ENCODE measurements at places on chromosomes 13 and 19. TPM values are rescaled to one million over a fixed set of nuclear protein-coding genes. Genes with fewer than 3 reads are reported as not detected.
A peak's percentile ranks its signal among the peaks of the same experiment; 100 is the strongest.

- no peaks in the 10 kb centered on the region for H3K27me3 ChIP-seq
- no peak for DNase-seq
- no peak overlapping the region for H3K4me3 ChIP-seq
- no peaks in the 10 kb centered on the region for H3K36me3 ChIP-seq
Observed at GRCh38 chr13:43640476-43640875, 146.3 kb downstream of the ENOX1 start.

DNA sequence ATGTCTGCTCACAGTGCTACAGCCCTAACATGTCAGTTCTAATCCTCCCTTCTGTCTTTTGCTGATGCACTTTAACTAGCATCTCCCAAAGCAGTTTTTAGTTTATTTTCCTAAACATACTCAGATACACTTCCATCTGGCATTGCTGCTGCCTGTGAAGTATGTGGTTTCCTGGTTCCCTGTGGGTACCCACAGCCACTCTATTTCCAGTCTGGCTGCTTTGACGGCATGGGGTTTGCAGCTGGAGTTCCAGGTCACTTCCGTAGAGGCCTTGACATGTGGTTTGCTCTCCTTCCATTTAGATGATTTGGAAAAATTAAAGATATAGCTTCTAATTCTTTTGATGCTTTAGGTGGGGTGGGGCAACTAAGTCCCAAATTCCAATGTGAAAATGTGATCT is 375.5 kb downstream of the PCDH20 start:
- no peak for DNase-seq
- H3K27ac ChIP-seq: no peak overlapping the region
- H3K4me3 ChIP-seq: no peak overlapping the region
- no peaks in the 10 kb centered on the region for H3K4me1 ChIP-seq

GRCh38 chr13:24911133-24911908 is 147.4 kb downstream of the RNF17 start:
- DNase-seq: no peak
- H3K27ac ChIP-seq: no peak overlapping the region
- no peaks in the 10 kb centered on the region for H3K4me1 ChIP-seq
- H3K36me3 ChIP-seq: no peaks in the 10 kb centered on the region
- H3K4me3 ChIP-seq: no peak overlapping the region
- H3K27me3 ChIP-seq: no peaks in the 10 kb centered on the region

The ENOX1 gene
- 1.1 TPM for total RNA-seq

The RDH8 gene
- total RNA-seq: not detected

The CADM4 gene
- total RNA-seq: 10.1 TPM

DNA sequence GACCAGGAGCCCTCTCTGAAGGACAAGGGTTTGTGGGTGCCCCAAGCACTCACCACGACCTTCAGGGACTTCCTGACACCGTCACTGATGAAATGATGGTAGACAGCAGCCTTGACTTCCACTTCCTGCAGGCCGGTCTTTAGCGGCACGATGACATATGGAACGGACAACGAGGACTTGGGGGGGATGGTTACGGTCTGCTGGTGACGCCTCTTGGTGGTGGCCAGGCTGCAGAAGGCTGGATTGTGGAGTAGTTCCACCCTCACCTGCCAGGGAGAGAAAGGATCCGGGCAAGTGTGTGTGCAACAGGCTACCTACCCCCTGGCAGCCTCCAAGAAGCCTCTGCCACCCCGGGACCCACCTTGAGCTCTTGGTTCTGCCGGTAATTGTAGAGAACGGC is 23.2 kb downstream of the C3 start:
- H3K4me1 ChIP-seq: no peaks in the 10 kb centered on the region
- H3K27me3 ChIP-seq: no peaks in the 10 kb centered on the region
- no peak overlapping the region for H3K4me3 ChIP-seq
- DNase-seq: no peak

DNA sequence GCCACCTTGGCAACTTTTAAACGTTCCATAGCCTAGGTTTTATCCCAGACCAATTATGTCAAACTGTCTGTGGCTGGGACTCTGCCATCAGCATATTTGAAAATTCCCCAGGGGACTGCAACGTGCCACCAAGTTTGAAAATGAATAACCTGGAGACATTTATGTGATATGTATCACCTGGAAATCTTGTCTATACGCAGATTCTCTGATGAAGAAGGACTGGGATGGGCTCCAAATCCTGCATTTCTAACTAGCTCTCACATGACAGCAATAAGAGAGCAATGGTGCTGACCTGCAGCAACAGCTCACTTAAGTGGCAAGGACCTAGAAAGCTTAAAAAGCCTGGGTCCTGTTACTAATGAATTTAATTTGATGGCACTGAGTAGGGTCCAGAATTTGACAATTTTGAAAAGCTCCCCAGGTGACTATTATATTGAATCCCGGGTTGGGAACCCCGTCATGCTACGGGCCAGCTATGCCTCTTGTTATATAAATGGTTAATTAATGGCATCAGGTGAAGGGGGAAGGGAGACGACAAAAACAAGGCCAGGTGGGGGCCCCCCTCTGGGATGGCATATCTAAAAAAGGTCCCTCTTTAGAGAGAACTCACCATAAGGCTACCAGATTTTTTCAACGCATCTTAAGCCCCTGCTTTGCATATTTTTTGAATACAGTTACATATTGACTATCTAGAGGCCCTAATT is 213.7 kb downstream of the ZIC5 start:
- no peaks in the 10 kb centered on the region for H3K36me3 ChIP-seq
- H3K4me3 ChIP-seq: no peak overlapping the region
- no peaks in the 10 kb centered on the region for H3K27me3 ChIP-seq
- no peaks in the 10 kb centered on the region for H3K4me1 ChIP-seq

DNA sequence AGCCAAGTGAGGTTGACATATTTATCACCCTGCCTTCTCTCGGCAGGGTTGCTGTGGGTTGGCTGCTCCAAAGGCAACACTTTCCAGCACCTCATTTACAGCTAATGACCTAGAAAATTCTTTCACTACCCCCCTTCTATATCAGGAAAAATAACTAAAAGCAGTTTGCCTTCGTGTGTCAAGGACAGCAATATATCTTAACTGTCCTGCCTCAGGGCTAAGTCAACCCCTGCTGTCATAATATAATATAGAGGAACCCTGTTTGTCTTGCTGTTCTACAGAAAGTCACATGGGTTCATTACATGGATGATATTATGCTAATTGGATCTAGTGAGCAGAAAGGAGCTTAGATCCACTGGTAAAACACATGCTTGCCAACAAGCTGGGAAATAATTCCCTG is 28.1 kb upstream of the USP12 start:
- no peak overlapping the region for H3K27ac ChIP-seq
- H3K27me3 ChIP-seq: no peaks in the 10 kb centered on the region
- H3K36me3 ChIP-seq: no peaks in the 10 kb centered on the region
- no peak overlapping the region for H3K4me3 ChIP-seq

DNA sequence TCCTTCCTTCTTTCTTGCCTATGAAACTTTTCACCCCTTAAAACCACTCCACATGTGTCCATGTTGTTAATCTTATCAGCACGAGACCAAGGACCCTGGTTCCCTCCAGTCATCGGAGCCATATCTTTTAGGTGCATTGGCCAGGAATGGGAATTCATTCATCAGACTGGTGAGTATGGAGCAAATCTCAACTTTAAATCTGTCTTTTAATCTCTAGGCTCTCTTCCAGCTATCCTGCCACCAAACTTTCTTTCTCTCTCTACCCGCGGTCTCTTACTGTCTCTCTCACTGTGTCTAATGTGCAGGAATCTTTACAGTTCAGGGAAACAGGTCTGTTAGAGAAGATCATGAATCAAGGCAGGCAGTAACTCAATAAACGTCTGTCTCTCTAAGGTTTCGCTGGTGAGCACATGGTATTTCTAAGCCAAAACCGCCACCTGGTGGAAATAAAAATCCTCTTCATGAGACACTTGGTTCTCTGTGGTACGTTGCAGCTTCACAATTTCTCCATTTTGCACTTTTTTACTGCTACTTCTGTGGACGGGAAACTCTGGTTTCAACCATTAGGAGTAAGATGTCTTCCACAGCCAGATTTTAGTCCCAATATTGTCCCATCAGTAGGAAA is 16.1 kb downstream of the LGALS16 start:
- H3K4me3 ChIP-seq: no peak overlapping the region
- H3K27me3 ChIP-seq: no peaks in the 10 kb centered on the region
- no peaks in the 10 kb centered on the region for H3K4me1 ChIP-seq
- H3K27ac ChIP-seq: no peak overlapping the region
- DNase-seq: no peak

- H3K4me3 ChIP-seq: no peak overlapping the region
- peaks cover 27% of the 10 kb centered on the region for H3K4me1 ChIP-seq
- H3K36me3 ChIP-seq: peaks cover 12% of the 10 kb centered on the region
- no peaks in the 10 kb centered on the region for H3K27me3 ChIP-seq
- DNase-seq: peak; percentile 86
Observed at GRCh38 chr19:56105090-56105701, 15.9 kb downstream of the ZNF787 start.

All from pancreas (tissue), 10 donors.